ENCODE measurements at places on chromosomes 5 and 9. TPM values are rescaled to one million over a fixed set of nuclear protein-coding genes. Genes with fewer than 3 reads are reported as not detected.

GPR151 gene
- not detected for total RNA-seq

KIAA1191 gene
- total RNA-seq: 80.8 TPM

PCDHB7 gene
- total RNA-seq: not detected

CCDC69 gene
- 1.0 TPM for total RNA-seq

C5orf34 gene
- 4.3 TPM for total RNA-seq

EQTN gene
- not detected for total RNA-seq

SLC34A3 gene
- total RNA-seq: not detected

CDH6 gene
- 0.07 TPM for total RNA-seq

DNAH5 gene
- total RNA-seq: 2.3 TPM

CDO1 gene
- not detected for total RNA-seq

FANCG gene
- total RNA-seq: 55.2 TPM

FABP6 gene
- total RNA-seq: 1.1 TPM

PCDHA1 gene
- 0.48 TPM for total RNA-seq

SLC46A2 gene
- not detected for total RNA-seq

GRIA1 gene
- total RNA-seq: not detected

INSL4 gene
- 16.3 TPM for total RNA-seq

HSPA9 gene
- total RNA-seq: 347 TPM

TIMD4 gene
- 1.2 TPM for total RNA-seq

KCNIP1 gene
- total RNA-seq: not detected

IFNK gene
- total RNA-seq: not detected

SLC45A2 gene
- not detected for total RNA-seq

ARID3C gene
- total RNA-seq: not detected

Data from A549 treated with ZK216348 at 1 μM for 4 hours (cell line).